ENCODE measurements at places on chromosomes 2 and 18.

DNA sequence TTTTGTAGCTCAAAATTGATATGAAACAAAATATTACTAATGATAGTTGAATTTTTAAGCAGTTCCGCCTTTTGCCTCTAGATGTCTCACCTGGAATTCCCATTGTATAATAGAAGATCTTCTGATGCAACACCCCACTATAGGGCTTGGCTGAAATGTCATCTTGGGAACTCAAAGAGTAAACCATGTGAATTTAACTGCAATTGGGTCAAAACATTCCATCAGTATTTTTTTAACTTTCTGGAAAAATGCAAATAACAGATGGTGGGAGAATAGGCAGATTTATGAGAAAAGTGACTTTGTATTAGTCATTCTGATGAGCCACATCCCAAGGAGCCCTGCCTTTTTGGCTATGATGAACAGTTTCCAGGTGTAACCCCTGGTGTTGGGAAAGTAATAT, 489.9 kb downstream of the NYAP2 start:
- DNase-seq: peak; percentile 70

GRCh38 chr18:63850020-63850419, 37.5 kb upstream of the SERPINB2 start:
- DNase-seq: peak; percentile 42

GRCh38 chr2:47917276-47917961, 11.1 kb upstream of the FBXO11 start:
- DNase-seq: no peak

GRCh38 chr2:103789381-103790095, 1027.7 kb downstream of the TMEM182 start:
- DNase-seq: no peak

- peak; percentile 75 for DNase-seq
These were observed 13.2 kb upstream of the SS18 start for GRCh38 chr18:26103579-26103978.

- no peak for DNase-seq
These were observed 56.0 kb upstream of the NFU1 start for GRCh38 chr2:69493268-69493667.

- no peak for DNase-seq
These were observed 123.6 kb downstream of the ZEB2 start for GRCh38 chr2:144396318-144396717.

GRCh38 chr2:481388-481787, 193.5 kb upstream of the ALKAL2 start:
- no peak for DNase-seq

DNA sequence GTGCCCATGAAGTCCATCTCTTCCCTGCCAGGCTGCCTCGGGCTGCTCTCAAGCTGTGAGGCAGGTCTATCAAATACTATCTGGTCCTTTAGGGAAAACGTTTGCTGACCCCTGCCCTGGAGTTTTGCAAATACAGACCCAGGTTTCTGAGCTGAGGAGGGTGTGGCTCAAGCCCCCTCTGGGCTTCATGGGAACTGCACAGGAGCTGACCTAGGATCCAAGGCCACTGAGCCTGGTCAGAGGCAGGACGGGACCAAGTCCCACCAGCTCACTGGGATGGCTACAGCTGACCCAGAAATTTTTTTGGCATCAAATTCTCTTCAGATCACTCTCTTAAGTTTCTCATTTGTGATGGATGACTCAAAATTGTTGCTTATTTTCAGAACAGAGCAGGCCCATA, 14.1 kb downstream of the ZNF516 start:
- DNase-seq: peak; percentile 12

DNA sequence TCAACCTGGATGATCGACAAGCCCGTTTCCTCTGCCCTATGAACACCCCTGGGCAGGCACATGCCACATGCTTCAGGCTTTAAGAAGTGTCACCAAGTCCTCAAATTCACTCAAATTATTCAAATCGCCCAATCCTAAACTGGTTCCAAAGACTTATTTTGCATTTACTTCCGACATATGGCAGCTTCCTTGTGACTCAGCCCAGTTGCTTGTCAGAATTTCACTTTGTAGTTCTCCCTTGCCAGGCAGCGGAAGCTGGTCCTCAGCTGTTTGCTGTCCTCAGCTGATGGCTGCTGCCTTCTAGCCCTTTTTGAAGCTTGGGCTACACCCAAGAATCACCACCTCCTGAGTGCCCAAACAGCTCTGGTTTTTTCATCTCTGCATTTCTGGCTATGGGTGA, 105.4 kb upstream of the LMAN1 start:
- no peak for DNase-seq

GRCh38 chr2:45637440-45637839, 14.0 kb upstream of the PRKCE start:
- peak; percentile 73 for DNase-seq

GRCh38 chr2:206631340-206631739, 10.9 kb upstream of the FAM237A start:
- DNase-seq: no peak

DNA sequence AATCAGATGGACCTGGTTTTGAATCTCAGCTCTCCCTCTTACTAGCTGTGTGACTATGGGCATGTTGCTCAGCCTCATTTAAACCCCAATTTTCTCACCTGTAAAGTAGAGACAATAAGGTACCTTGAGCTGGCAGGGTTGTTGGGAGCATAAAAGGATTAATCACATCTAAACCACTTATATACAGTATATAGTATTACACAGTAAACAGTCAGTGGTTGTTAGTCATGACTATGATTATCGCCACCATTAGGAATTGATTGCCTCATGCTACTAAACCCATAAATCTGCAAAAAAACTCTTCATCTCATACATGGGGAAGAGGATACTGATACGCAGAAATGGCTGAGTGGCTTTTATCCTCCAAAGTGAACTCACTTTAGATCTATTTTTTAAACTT, 65.8 kb downstream of the INO80D start:
- no peak for DNase-seq

DNA sequence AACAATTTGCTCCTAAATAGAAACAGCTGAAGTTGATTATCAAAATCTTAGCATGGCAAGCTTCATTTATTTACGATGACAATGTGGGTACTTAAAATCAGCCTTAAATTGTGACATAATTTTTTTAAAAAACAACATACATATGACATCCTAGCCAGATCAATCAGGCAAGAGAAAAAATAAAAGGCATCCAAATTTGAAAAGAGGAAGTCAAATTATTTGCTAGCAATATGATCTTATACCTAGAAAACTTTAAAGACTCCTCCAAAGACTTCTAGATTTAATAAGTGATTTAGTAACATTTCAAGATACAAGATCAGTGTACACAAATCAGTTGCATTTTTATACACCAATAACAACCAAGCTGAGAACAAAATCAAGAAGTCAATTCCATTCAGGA, 14.3 kb upstream of the PPP3R1 start:
- peak; percentile 21 for DNase-seq

DNA sequence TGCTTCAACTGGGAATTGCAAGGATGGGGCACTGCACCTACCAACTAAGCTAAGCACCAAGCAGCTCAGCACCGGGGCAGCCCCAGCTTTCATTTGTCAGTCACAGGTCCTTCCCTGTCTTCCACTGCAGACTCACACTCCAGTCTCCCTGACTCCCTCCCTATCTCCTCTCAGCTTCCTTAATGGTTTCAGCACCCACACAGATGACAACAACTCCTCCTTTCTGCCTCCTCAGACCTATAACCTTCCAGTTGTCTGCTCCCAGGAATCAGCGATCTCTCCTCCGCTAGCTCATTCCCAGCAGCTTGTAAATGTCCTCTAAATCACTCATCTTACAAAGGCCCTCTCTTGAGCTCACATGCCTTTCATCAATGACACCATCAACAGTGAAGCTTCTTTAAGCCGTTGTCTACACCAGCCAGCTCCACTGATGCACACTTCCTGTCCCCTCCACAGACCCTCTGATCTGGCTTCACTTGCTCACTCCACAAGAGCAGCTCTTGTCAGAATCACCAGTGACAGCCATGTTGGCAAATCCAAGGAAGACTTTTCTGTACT, 32.1 kb downstream of the CLASP1 start:
- DNase-seq: no peak

DNA sequence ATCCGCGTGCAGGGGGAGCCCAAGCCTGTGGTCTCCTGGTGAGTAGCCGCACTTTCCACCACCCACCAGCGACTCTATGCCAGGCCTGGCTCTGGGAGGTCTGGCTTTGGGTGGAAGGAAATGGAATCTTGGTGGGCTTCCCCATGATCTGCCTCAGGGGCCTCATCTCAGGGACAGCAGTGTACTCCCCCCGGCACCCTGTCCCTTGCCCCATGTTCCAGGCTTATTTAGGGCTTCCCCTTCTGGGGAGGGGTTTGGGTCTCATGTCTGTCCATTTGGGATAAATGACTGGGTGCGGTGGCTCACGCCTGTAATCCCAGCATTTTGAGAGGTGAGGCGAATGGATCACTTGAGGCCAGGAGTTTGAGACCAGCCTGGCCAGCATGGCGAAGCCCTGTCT, 27.7 kb downstream of the SPEG start:
- DNase-seq: no peak

DNA sequence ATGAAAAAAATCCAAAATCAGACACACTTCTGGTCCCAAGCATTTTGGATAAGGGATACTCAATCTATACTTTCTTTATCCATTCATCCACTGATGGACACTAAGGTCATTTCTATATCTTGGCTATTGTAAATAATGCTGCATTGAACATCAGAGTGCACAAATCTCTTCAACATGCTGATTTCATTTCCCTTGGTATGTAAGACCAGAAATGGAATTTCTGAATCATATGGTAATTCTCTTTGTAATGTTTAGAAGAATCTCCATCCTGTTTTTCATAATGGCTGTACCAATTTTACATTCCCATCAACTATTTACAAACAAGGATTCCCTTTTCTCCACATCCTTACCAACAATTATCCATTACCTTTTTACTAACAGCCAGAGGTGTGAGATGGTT, 33.7 kb upstream of the MCM6 start:
- DNase-seq: no peak

- peak; percentile 33 for DNase-seq
These were observed 93.9 kb downstream of the SCN3A start for GRCh38 chr2:165109915-165110314.

- peak; percentile 4 for DNase-seq
These were observed 29.3 kb downstream of the TGFA start for GRCh38 chr2:70523996-70524965.

- no peak for DNase-seq
These were observed 28.5 kb downstream of the GALNT1 start for GRCh38 chr18:35610089-35610488.

DNA sequence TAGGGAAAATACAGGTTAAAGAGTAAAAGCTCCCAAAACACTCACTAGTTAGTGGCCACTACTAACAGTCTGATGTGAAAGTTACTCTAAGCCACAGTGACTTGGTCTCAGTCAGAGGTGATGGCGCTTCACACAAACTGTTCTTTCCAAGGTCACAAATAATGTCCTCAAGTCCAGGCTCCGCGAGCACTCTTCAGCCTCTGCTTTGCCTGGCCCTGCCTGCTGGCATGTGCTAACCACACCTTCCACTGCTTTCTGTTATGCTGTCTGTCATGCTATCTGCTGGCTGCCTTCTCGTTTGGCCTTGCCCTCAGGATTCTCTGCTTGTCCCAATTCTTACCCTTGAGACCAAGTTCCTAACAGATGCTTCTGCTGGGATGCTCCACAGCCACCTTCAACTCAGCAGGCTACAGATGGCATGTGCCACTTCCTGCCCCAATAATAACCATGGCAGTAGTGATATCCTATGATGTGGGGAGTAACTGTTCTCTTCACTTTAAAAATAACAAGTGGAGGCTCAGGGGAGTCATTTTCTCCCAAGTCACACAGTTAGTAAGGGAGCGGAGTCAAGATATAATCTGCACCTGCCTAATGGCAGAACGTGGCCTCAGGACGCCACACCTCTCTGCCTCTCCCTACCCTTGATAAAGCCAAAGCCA, 75.7 kb downstream of the ZAP70 start:
- no peak for DNase-seq

DNA sequence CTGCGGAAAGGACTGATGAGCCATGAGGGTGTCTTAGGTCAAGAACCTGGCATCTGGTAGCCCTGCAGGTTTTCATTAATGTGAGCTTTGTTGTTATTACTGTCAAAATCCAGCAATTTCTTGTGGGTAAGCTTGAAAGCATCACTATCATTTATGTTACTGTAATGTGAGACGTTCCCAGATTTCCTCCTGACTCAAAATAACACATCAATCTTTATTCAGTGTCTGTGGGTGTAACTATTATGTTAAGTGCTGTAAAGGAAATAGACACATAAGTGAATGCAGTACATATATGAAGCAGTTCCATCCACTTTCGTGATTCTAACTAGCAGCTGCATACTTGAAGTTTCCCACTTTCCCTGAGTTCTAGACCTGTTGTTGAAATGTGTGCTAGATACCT, 89.8 kb downstream of the FHOD3 start:
- no peak for DNase-seq

GRCh38 chr2:68483011-68483410, 15.6 kb downstream of the APLF start:
- no peak for DNase-seq

DNA sequence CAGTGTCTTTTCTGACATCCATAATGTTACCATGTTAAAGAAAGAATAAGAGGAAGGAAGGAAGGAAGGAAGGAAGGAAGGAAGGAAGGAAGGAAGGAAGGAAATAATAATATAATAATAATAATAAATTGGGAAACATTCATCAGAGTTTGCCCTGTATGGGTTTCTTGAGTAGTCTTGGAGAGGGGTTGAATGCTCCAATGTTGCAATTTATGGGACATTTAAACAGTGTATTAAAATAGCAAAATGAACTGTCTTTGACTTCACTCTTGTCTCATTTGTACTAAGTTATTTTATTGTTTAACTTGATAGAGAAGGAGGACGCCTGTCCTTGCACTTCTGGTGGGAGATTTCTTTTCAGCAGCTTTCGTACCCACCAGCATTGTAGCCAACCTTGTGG, 277.7 kb downstream of the RNF144A start:
- DNase-seq: no peak

- no peak for DNase-seq
These were observed 649.4 kb downstream of the TDRD15 start for GRCh38 chr2:21773168-21773567.

- DNase-seq: no peak
These were observed 373.0 kb downstream of the RIT2 start for GRCh38 chr18:42742474-42742873.

GRCh38 chr2:21155365-21156136, 31.8 kb downstream of the TDRD15 start:
- no peak for DNase-seq

DNA sequence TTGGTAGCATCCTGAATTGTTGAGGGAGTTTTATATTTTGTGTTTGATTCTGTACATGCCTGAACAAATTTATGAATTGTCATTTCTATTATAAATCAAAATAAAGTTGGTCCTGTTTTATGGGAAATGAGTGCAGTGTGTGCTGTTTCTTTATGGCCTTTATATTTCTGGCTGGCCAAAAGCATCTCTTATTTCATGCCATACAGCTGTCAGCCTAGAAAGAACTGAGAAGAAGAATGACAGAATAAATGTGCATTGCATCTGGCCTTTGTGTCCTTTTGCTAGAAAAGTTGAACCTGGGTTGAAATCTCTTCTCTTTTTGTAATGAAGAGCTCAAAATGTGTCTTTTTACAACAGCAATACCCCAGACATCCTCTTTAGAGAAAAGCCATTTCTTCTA, 474.7 kb upstream of the LRATD1 start:
- DNase-seq: no peak

Data from OCI-M1 (cell line).